ENCODE measurements at places on chromosomes 16 and 17. TPM values are rescaled to one million over a fixed set of nuclear protein-coding genes. Genes with fewer than 3 reads are reported as not detected.

MYH8 gene
- not detected for total RNA-seq

C16orf92 gene
- total RNA-seq = not detected

SRP68 gene
- 89.2 TPM for total RNA-seq

OR3A3 gene
- not detected for total RNA-seq

TBC1D3E gene
- not detected for total RNA-seq

SPHK1 gene
- 2.4 TPM for total RNA-seq

ARHGAP23 gene
- total RNA-seq = 0.39 TPM

VMO1 gene
- total RNA-seq = not detected

TMEM88 gene
- 31.0 TPM for total RNA-seq

CNP gene
- total RNA-seq = 21.0 TPM

ITGA2B gene
- 8.9 TPM for total RNA-seq

DNA sequence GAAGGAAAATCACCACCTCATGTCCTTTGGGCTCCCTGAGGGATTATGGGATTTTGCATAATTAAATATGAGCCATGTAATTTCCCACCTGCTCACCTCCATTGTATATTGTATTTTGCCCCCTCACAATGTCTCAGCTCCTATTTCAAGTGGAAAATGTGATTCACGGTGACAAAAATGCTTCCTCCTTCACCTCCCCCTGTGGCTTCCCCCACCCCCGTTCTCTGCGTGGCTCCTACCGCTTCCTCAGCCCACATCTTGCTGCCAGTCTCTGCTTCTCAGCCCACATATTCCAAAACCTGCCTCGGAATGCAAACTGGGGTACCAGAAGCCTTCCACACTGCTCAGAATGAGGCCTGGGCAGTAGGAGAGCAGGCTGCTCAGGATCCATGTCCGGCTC is 394.5 kb upstream of the C16orf82 start:
- no peak overlapping the region for H3K4me3 ChIP-seq
- H3K27me3 ChIP-seq = peaks cover 1% of the 10 kb centered on the region
- H3K27ac ChIP-seq = no peak overlapping the region
- peaks cover 4% of the 10 kb centered on the region for H3K4me1 ChIP-seq

DNA sequence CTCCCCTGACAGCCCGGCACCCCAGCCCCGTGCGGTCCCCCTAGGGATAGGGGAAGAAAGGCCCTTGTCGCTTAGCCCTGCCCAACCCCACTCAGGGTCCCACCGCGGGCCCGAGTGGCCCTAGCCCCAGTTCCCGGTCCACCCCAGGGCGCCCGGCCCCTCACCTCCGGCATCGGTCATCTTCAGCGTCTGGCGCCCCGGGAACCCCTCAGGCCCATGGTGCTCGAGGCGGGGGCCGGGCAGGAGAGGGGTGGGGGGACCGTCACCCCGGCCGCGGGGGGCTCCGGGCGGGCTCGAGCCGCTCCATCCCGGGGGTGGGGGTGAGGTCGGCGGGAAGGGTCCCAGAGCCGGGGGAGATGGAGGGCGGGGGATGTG is 620 bp downstream of the SAMD14 start:
- H3K36me3 ChIP-seq = no peaks in the 10 kb centered on the region
- H3K4me3 ChIP-seq = peak overlapping the region; percentile 88
- DNase-seq = no peak
- peaks cover 4% of the 10 kb centered on the region for H3K27me3 ChIP-seq
- H3K27ac ChIP-seq = peak overlapping the region; percentile 88

- peaks cover 8% of the 10 kb centered on the region for H3K36me3 ChIP-seq
- peaks cover 36% of the 10 kb centered on the region for H3K27me3 ChIP-seq
- peak overlapping the region; percentile 22 for H3K4me3 ChIP-seq
- DNase-seq = no peak
- no peak overlapping the region for H3K27ac ChIP-seq
- H3K4me1 ChIP-seq = peaks cover 6% of the 10 kb centered on the region
Measured at GRCh38 chr16:23301251-23302044, 654 bp upstream of the SCNN1B start.

- H3K36me3 ChIP-seq = no peaks in the 10 kb centered on the region
- peaks cover 38% of the 10 kb centered on the region for H3K4me1 ChIP-seq
- H3K27ac ChIP-seq = peak overlapping the region; percentile 95
- H3K27me3 ChIP-seq = no peaks in the 10 kb centered on the region
Measured at GRCh38 chr16:17351441-17352035, 119.2 kb downstream of the XYLT1 start.

DNA sequence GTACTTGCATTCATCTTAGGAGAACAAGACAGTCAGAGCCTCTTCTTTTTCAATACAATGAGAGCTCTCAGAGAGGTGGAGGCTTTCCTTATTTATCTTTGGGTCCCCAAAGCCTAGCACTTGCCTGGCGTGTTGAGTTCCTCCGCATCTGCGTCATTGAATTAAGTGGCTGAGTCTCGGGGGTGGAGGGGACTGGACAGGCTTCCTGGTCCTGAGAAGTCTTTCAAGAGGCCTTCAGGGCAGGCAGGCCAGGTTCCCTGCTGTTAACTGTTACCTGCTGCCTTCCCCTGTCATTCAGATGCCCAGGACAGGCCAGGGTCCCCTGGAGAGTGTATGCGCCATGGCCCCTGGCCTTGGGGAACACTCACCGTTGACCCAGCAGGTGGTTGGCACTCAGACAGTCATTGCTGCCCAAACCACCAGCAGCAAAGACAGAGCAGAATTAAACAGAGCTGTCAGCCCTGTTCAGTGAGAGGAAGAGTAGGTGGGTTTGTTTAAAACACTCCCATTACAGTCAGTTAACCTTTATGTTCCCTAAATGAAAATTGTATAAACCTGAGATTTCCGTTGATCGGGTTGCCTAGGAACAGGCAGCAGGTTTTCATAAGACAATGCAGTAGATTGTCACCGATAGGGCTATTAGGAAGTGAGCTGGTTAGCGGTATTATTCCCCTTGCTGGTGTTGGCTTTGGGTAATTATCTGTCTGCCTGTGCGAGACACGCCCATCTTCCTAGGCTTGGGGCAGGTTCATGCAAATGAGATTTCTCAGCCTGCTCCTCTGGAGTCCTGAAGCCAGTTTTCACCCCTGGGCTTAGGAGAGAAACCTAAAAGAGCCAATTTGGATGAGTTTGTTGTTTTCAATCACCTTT is 132.7 kb downstream of the CCDC182 start:
- no peak overlapping the region for H3K4me3 ChIP-seq
- peaks cover 15% of the 10 kb centered on the region for H3K4me1 ChIP-seq
- H3K36me3 ChIP-seq = no peaks in the 10 kb centered on the region

DNA sequence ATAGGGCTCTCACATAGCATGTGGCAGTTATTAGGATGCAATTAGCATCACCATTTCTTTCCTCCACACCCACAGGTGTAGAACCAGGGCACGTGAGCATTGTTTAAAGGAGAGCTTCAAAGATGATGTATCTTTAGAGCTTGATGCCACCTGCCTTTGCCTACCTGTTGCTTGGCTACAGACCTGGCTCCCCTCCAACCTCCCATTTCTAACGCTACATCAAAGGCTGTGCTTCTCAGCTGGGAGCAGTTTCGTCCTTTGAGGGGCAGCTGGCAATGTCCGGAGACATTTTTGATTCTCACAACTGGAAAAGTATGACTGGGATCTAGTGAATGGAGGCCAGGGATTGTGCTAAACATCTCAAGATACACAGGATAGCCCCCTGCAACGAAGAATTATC is 78.5 kb upstream of the CLEC3A start:
- H3K27ac ChIP-seq = no peak overlapping the region
- H3K27me3 ChIP-seq = peaks cover 20% of the 10 kb centered on the region
- H3K4me3 ChIP-seq = no peak overlapping the region

GRCh38 chr17:82560252-82560642 is 40.7 kb downstream of the FOXK2 start:
- no peaks in the 10 kb centered on the region for H3K36me3 ChIP-seq
- no peak overlapping the region for H3K4me3 ChIP-seq
- no peak for DNase-seq
- H3K4me1 ChIP-seq = peaks cover 9% of the 10 kb centered on the region

GRCh38 chr17:12597895-12598294 is 67.8 kb upstream of the MYOCD start:
- H3K27me3 ChIP-seq = no peaks in the 10 kb centered on the region
- no peaks in the 10 kb centered on the region for H3K36me3 ChIP-seq
- DNase-seq = no peak
- no peak overlapping the region for H3K4me3 ChIP-seq
- H3K4me1 ChIP-seq = no peaks in the 10 kb centered on the region

DNA sequence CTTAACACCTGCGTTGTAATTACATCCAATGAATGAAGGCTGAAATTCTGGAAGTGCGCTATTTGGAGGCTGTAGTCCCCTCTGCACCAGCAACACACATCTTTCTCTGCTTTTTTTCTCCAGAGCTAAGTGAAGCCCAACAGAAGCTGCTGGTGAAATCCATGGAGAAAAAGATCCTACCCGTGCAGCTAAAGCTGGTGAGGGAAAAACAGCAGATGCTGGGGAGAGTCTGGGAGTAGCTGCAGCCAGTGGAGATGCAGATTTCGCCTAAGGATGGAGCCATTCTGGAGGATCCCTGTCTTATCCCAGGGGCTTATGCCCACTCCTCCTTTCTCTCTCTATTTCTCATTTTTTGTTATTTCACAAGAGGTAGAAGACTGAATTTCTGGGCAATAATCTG is 4.8 kb upstream of the PSMD3 start:
- no peak for DNase-seq
- H3K27ac ChIP-seq = no peak overlapping the region
- H3K27me3 ChIP-seq = peaks cover 20% of the 10 kb centered on the region
- no peak overlapping the region for H3K4me3 ChIP-seq

DNA sequence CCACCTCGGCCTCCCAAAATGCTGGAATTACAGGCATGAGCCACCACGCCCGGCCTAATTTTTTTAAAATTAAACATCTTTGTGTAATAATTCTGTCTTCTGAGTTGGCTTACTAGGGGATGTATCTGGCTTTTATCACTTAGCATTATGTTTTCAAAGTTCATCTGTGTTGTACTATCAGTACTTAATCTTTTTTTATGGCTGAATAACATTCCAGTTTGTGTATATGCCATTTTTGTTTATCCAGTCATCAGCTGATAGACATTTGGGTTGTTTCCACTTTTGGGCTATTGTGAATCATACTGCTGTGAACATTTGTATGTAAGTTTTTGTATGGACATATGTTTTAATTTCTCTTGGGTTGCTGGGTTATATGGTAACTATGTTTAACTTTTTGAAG is 69.0 kb downstream of the CHD9 start:
- peaks cover 1% of the 10 kb centered on the region for H3K4me1 ChIP-seq
- H3K27me3 ChIP-seq = no peaks in the 10 kb centered on the region
- no peaks in the 10 kb centered on the region for H3K36me3 ChIP-seq
- no peak overlapping the region for H3K27ac ChIP-seq

- DNase-seq = no peak
- H3K4me3 ChIP-seq = peak overlapping the region; percentile 69
- H3K27me3 ChIP-seq = no peaks in the 10 kb centered on the region
- no peaks in the 10 kb centered on the region for H3K36me3 ChIP-seq
- peaks cover 44% of the 10 kb centered on the region for H3K4me1 ChIP-seq
Measured at GRCh38 chr16:67552476-67552875, 9.8 kb upstream of the CTCF start.

GRCh38 chr16:1194665-1195392 is 30.2 kb downstream of the TPSG1 start:
- H3K27ac ChIP-seq = no peak overlapping the region
- H3K4me3 ChIP-seq = no peak overlapping the region
- no peak for DNase-seq
- H3K4me1 ChIP-seq = peaks cover 2% of the 10 kb centered on the region
- no peaks in the 10 kb centered on the region for H3K36me3 ChIP-seq
- H3K27me3 ChIP-seq = peaks cover 7% of the 10 kb centered on the region

DNA sequence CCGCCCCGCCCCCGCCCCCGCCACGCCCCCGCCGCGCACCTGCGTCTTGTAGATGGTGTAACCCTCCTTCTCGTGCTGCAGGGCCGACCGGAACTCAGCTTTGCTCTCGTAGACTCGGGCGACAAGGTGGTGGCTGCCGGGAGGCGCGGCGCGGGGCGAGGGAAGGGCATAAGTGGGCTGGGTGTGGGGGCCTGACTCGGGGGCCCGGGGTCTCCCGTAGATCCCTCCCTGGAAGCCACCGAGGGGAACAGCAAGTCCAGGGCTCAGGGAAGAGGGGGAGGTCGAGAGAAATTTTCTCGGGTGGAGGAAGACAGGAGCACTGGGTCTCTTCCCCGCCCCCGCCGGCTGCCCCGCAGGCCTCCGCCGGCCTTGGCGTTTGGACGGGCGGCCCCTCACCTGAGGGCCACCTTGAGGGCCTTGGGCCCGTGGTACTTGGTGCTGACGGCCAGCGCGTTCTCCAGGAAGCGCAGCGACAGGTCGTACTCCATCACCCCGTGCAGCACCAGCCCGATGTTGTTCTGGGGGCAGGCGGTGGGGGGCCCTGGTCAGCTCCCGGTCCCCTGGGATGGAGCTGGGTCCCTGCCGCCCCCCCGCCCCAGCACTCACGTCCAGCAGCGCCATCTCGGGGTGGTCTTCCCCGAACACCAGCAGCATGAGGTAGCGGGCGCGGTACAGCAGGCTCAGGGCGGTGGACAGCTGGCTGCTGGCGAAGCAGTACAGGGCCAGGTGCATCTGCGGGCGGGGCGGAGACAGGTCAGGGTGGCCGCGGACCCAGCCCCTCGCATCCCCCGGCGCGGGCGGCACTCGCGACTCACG is 19.4 kb downstream of the CLUH start:
- H3K4me3 ChIP-seq = no peak overlapping the region
- H3K27me3 ChIP-seq = no peaks in the 10 kb centered on the region
- H3K27ac ChIP-seq = no peak overlapping the region
- H3K36me3 ChIP-seq = no peaks in the 10 kb centered on the region
- H3K4me1 ChIP-seq = peaks cover 7% of the 10 kb centered on the region
- DNase-seq = no peak

GRCh38 chr17:21020622-21021021 is 22.2 kb downstream of the USP22 start:
- no peak for DNase-seq
- peaks cover 3% of the 10 kb centered on the region for H3K36me3 ChIP-seq
- H3K27ac ChIP-seq = peak overlapping the region; percentile 67
- no peak overlapping the region for H3K4me3 ChIP-seq
- H3K27me3 ChIP-seq = no peaks in the 10 kb centered on the region
- peaks cover 39% of the 10 kb centered on the region for H3K4me1 ChIP-seq

DNA sequence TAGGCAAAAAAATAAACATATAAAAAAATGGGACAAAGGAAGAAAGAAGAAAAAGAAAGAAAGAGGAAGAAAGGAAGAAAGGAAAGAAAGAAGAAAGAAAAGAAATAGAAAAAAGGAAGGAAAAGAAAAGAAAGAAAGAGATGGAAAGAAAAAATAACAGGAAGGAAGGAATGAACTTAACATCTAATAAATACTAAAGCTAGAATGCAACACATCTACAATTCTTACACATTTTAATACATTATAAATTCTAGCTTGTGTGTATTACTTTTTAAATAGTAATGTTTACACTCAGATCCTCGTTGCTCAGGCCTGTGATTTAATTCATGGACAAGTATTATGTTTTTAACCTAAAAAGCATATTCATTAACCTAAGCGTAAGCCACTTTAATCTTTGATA is 703.0 kb upstream of the KIF2B start:
- H3K36me3 ChIP-seq = no peaks in the 10 kb centered on the region
- H3K4me1 ChIP-seq = no peaks in the 10 kb centered on the region
- no peak for DNase-seq
- no peaks in the 10 kb centered on the region for H3K27me3 ChIP-seq

GRCh38 chr16:85728879-85729278 is 22.0 kb downstream of the C16orf74 start:
- H3K27me3 ChIP-seq = peaks cover 23% of the 10 kb centered on the region
- H3K36me3 ChIP-seq = peaks cover 6% of the 10 kb centered on the region
- DNase-seq = no peak
- H3K27ac ChIP-seq = no peak overlapping the region
- H3K4me3 ChIP-seq = no peak overlapping the region
